CD4-positive, CD25-positive, alpha-beta regulatory T cell (primary cell): ENCODE measurements at places on chromosomes 5 and 9.

DNA sequence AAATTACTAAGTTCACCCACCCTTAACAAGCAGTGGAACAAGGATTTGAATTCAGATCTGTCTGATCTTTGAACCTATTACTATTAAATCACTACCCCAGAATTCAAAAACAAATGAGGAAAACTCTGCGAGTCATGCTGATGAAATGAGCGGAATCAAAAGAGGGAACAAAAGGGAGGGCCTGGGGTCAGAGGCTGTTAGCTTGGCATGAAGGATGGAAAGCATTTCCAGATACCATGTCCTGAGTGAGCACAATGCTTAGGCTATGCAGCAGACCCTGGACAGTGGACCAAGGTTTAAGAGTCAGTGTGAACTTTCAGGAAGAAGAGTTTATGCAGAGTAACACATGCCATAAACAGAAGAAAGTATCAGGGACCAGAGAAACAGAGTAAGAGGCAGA, 30.5 kb downstream of the GRIA1 start:
- DNase-seq, result no peak

DNA sequence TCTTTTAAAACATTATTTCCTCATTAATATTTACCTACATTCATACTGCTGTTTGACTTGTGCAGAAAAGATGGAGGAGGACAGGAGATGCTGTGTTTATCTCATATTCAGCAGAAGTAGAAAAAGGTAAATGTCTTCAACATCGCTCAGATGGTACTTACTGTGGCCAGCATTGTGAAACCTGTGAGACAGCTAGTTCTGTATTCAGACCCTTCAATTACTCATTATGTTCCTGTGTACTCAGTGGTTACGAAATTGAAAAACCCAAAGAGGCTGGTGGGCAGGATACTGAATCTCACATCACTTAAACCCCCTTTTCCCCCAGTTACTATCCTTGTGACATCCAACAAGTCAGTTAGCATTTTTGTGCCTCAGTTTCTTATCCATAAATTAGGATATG, 216.0 kb downstream of the KDM4C start:
- no peak for DNase-seq

DNA sequence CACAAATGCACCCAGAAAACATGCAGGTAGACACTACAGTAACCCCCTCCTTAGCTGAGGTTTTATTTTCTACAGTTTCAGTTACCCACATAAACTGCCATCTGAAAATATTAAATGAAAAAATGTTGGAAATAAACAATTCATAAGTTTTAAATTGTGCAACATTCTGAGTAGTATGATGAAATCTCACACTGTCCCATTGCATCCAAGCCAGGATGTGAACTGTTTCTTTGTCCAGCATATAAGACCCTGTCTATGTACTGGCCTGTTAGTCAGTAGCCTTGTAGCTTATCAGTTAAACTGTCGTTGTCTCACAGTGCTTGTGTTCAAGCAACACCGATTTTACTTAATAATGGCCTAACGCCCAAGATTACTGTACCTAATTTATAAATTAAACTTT, 630.5 kb downstream of the ANXA1 start:
- no peak for DNase-seq

DNA sequence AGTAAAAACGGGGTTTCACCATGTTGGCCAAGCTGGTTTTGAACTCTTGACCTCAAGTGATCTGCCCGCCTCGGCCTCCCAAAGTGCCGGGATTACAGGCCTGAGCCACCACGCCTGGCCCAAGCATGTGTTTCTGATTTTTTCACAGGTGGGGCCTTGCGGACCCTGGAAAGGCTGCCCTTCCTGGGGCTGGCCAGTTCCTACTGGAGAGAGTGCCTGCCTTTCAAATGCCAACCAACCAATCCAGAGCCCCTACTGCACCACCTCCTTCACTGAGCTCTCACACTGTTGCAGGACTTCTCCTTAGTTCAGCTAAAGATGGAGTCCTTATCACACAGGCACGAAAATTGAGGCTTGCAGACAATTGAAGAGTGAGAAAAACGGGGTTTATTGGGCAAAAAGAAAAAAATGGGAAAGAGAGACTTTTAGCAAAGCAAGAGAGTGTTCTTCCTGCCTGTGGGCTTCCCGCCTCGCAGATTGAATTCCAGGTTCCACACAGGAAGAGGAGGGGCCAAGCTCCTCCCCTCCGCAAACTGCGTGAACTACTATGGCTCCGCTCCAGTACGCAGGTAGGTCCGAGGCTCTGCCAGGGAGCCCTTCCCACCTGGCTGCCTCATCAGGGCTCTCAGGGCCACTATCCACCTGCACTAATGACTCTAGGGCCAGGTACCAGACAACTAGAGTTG, 8.3 kb upstream of the CMBL start:
- DNase-seq, result no peak
